Dermis microvascular lymphatic vessel endothelial cell (primary cell): ENCODE measurements at places on chromosomes 1 and 21. TPM values are rescaled to one million over a fixed set of nuclear protein-coding genes. Genes with fewer than 3 reads are reported as not detected.

DNA sequence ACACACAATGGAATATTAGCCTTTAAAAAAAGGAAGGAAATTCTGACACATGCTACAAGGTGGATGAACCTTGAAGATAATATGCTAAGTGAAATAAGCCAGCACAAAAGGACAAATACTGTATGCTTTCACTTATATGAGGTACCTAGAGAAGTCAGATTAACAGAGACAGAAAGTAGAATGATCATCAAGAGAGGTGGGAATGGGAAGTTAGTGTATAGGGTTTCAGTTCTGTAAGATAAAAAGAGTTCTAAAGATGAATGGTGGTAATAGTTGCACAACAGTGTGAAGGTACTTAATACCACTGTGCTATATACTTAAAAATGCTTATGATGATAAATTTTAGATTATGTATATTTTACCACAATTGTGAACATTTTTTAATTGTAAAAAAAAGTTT, 7.2 kb downstream of the RPAP2 start:
- DNase-seq, result no peak

DNA sequence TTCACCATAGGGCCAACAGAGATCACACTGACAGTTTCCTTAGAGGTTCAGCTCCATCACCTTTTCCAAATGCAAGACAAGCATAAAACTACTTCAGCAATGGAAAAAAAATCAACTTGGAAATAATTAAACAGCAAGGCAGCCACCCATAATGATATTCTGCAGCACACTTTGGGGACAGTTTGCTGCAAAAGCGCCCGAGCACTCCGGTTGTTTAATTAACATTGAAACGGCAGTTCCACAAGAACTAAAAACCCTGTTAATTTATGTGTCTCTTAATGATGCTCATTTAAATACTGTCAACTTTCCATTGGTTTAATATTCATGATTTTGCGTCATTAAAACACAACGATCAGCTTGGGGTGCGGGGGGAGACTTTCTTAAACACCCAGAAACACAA, 153.2 kb downstream of the ELAVL4 start:
- DNase-seq, result no peak

DNA sequence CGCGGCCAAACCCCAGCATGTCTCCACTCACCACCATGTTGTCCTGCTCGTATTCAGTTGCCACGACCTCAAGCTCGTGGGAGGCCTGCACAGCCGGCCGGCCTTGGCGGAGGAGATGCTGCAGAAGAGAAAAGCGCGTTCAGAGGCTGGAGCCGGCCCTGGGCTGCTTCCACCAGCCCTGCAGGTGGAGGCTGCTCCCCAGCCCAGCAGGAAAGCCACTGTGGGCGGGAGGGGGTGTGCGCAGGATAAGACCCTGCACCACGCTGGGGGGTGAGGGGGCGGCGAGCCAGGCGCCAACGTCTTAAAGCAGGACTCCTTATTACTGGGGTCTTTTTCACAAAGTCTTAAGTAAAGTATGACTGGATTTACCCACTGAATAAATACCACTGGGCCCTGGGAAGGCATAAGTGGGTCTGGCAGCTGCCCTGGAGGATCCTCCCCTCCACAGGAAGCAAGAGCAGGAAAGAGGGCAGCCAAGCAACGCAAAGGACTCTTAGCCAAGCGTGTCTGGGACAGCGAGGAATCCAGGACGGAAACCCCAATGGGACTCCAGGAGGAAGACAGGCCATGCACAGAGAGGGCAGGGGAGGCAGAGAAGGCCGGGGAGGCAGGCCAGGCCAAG, 104.8 kb downstream of the NPHP4 start:
- DNase-seq, result no peak

GRCh38 chr1:65207317-65207716, 59.3 kb downstream of the AK4 start:
- DNase-seq, result no peak

DNA sequence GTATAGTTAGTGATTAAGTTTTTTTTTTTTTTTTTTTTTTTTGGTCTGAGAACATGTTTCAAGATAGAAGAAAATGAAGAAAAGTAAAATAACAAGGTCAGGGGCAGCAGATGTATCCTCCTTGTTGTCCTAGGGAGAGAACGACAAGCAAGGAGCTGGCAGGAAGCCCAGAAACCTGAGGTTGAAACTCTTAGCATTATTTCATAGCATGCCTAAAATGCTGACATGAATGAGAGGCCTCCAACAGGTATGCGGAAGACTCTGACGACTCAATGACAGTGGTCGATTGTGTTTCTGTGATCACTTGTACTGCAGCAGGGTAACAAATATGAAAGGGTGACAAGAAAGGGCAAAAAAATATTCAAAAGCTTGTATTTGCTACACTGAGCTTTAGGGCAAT, 415.9 kb downstream of the PLA2G4A start:
- no peak for DNase-seq

- no peak for DNase-seq
Measured at GRCh38 chr1:109542657-109543056, 3.0 kb downstream of the GPR61 start.

GRCh38 chr1:109396871-109397580, 692 bp downstream of the SORT1 start:
- peak; percentile 3 for DNase-seq

- no peak for DNase-seq
Measured at GRCh38 chr1:70429757-70430156, 18.7 kb downstream of the CTH start.

DNA sequence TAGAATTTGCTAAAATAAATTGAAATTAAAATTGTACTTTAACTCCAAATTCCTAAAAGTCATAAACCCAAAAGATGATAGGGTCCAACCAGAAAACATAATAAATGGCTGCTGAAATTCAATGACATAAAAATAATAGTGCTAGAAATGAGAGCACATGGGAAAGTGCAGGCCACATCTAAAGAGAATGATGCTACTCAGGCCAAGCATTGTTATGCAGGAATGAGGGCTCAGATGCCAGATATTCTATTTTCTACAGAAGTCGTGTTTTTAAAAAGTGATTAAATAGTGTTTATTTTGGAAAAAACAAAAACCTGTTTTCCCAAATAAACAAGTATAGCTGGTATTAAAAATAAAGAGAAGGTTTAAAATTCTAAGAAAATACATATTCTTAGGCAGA, 234.4 kb downstream of the KCNT2 start:
- no peak for DNase-seq

- DNase-seq, result no peak
Measured at GRCh38 chr1:237145379-237146135, 103.6 kb downstream of the RYR2 start.

GRCh38 chr1:201140235-201140940, 13.4 kb upstream of the ASCL5 start:
- DNase-seq, result no peak

GRCh38 chr1:181033799-181034451, at the start of gene MR1:
MR1 (plus strand) TSS chr1:181033983; CDS start chr1:181034008, 25 bp downstream.
- peak; percentile 76 for DNase-seq

- DNase-seq, result no peak
Measured at GRCh38 chr1:58836408-58836807, 52.6 kb upstream of the JUN start.

LCE2A gene
- not detected in 2 replicates for total RNA-seq

TCEA3 gene
- 0.13 and 0.51 TPM in 2 replicates for total RNA-seq

CHIA gene
- not detected in 2 replicates for total RNA-seq

PACC1 gene
- total RNA-seq, result 6.0 and 6.2 TPM in 2 replicates
